ENCODE measurements at places on chromosomes 13 and 19.

DNA sequence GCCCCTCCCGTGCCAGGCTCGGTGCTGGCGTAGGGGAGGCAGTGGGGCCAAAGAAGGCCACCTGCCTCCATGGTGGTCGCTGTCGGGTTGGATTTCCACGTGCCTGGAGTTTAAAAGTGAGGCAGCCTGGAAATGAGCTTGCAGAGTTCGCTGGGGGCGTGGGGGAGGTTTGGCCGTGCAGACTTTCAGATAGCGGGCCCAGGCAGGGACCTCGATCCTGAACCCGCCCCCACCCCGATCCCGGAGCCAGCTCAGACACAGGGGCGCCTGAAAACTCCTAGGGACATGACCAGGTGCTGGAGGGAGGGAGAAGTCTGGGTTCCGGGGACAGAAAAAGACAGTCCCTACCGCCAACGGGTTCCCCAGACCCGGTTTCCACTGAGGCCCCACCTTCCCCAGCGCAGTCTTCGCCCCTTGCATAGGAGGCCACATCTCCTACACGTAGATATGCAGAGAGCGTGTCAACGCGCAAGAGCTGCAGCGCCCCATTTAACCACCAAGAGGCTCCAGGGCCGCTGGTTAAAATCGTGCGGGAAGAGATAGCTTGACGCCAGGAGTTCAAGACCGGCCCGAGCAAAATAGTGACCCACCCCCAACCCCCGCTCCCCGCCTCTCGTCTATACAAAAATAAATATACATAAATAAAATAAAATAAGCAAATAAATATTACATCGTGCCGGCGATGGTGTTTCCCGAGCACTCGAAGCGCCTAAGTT, 8.5 kb downstream of the CCDC8 start:
- DNase-seq: no peak

DNA sequence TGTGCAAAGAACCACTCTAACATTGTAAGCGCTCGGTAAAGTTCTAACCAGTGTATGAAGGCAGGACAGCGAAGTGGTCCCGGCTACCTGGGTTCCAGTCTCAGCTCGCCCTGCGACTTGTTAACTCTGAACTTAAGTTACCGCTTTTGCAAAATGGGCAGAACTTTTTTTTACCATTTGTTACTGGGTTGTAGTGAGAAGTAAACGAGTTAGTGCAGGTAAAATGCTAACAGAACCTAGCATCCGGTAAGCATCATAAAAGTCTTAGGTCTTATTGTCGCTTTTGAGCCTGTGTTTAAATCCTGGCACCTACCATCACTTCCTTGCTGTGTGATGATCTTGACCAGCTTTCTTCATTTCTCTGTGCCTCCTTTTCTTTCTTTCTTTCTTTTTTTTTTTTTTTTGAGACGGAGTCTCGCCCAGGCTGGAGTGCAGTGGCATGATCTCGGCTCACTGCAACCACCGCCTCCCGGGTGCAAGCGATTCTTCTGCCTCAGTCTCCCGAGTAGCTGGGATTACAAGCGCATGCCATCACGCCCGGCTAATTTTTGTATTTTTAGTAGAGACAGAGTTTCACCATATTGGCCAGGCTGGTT, 734 bp upstream of the TRMT1 start:
- DNase-seq: peak; percentile 53

GRCh38 chr19:38684862-38685665, 37.6 kb downstream of the ACTN4 start:
- DNase-seq: no peak

GRCh38 chr13:52459668-52460067, 4.4 kb downstream of the CKAP2 start:
- no peak for DNase-seq

GRCh38 chr13:30671271-30671815, 53.6 kb downstream of the USPL1 start:
- DNase-seq: no peak

GRCh38 chr13:20585371-20585770, 18.4 kb downstream of the IFT88 start:
- DNase-seq: no peak

GRCh38 chr19:36149673-36150406, 2.4 kb downstream of the COX7A1 start:
- no peak for DNase-seq

GRCh38 chr13:28027071-28027470, 38.6 kb upstream of the URAD start:
- DNase-seq: no peak

- DNase-seq: no peak
Observed at GRCh38 chr19:38744298-38744681, at the start of gene CAPN12. CAPN12 (minus strand) TSS chr19:38744474; CDS start chr19:38744165, 309 bp downstream.

- peak; percentile 22 for DNase-seq
Observed at GRCh38 chr13:88074794-88075510, 403.8 kb downstream of the SLITRK5 start.

GRCh38 chr19:8208119-8208921, 850 bp upstream of the CERS4 start:
- DNase-seq: no peak

- DNase-seq: no peak
Observed at GRCh38 chr13:73063166-73063565, 4.4 kb downstream of the KLF5 start.

DNA sequence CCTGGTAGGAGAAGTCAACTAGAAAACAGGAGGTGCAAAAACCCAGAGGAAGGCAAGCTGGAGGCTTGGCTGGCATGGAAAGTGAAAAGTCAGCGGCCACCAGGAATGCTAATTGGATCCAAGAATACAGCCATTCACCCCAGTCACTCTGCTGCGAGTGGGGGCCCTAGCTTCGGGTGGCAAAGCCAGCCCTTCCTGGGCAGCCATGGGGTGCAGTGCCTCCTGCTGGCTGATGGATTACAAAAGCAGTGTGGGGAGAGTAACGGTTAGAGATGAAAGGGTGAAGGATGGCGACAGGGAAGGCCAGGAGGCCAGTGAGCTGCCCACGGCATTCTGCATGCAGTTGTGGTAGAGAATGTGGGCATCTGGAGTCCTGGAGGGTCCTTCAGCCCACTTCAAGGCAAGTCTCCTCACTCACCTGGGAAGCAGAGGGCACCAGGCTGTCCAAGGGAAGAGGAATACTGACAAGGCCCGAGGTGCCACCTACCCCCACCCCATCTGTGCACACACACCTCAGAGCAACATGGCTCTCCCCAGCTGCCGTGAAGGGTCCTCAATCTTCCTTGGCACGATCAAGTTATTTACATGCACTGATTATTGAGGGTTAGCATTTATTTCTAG, 20.3 kb upstream of the EPHX3 start:
- no peak for DNase-seq

- no peak for DNase-seq
Observed at GRCh38 chr13:30364876-30365275, 57.4 kb upstream of the UBE2L5 start.

GRCh38 chr13:28268800-28269223, 130.5 kb downstream of the PAN3 start:
- DNase-seq: no peak

DNA sequence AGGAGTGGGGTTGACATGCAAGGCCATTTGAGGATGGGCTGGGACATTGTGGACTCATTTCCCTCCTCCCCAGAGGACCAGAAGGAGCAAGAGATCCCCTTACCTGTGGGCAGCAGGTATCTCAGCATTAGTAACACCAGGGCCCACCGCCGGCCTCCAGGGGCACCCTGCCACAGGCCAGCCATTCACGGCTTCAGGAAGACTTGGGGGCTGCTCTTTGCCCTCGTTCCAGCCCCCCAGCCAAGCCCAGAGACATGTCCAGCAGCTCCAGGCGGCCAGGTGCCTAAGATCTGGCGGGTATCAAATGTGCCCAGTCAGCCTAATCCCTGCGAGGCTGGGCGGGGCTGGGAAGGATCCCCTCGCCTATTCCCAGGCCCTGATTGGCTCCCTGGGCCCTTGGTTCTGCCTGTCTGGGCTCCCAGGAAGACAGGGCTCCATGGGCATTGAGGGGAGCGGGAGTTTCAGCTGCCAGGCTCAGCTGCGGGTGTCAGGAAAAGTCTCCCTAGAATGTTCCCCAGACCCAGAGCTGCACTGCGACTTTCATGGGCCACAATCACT, 21.3 kb upstream of the OR1M1 start:
- no peak for DNase-seq

DNA sequence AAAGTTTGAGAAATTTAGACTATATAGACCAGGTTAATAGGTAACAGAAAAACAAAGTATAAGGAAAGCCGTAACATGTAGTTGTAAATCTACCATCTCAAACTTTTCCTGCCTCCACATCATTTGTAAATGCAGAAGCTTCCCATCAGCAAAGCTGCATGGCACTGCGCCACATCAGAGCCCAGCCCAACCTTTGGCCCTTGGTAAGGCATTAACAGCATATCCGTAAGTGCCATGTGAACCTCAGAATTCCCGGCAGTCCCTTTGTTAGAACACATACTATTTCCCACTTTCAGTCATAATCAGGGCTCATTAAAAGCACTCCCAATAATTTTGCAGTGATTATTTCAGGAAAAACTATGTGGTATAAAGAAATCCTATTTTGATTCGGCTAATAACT, 51.6 kb downstream of the MPHOSPH8 start:
- DNase-seq: no peak

DNA sequence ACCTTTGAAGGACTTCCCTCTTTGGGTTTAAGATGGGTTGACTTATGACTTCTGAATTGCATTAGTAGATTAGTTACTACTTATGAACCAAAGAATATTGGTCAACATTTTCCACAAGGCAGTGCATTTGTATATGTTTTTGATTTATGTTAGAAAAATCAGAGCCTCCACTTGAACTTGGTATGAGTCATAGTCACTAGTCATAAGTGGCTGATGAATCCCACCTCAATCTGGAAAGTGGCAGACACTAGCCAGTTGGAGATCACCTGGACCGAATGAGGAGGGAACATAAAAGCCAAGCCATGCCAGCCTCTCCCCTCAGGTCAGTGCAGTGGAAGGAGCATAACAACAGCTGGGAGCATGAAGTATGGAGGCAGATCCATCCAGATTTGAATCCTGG, 39.3 kb upstream of the SPART start:
- DNase-seq: no peak

DNA sequence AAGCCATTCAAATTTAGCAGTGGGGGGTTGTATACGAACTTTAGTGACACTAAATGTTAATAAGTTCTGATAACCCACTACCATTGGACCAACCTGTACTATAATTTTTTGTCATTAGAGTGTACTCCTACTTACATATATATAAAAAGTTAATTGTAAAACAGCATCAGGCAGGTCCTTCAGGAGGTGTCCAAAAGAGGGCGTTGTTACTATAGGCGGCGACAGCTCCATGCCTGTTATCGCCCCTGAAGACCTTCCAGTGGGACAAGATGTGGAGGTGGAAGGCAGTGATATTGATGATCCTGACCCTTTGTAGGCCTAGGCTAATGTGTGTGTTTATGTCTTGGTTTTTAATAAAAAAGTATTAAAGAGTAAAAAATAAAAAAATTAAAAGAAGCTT, 27.5 kb downstream of the SPRYD7 start:
- DNase-seq: no peak

DNA sequence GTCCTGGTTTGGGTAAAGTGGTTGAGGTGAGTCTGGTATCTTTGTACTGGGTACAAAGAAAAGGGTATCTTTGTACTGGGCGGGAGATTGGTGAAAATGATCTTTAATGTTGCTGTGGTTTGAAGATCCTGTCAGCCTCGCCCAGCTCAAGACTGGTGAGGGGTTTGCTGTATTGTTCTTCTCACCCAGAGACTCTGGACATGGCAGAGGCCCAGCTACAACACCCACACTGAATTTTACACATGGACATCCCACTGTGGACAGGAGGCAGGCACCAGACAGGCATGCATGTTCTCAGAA, 42.8 kb downstream of the TPT1 start:
- no peak for DNase-seq

- peak; percentile 26 for DNase-seq
Observed at GRCh38 chr19:5225486-5226345, 114.9 kb downstream of the PTPRS start.

DNA sequence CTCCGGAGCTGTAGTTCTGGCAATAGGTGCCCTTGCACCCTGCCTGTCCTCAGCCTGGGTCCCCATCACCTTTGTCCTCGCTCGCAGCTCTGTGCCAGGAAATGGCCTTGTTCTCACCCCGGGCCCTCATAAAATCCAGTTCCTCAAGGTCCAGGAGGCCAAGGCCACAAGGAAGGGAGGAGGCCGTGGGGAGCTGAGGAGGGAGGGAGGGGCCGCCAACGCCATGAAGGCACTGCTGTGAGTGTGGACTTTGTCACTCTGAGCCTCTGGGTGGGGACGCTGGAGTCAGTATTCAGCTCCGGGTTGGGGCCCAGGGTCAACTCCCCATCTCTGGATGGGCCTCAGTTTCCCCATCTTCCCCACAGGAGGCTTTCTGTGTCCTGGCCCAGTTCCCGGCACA, 9.2 kb upstream of the GNA11 start:
- DNase-seq: no peak

GRCh38 chr13:44422755-44423643, 49.4 kb downstream of the SERP2 start:
- DNase-seq: no peak

- no peak for DNase-seq
Observed at GRCh38 chr19:33445442-33446329, 72.2 kb downstream of the CEBPG start.

DNA sequence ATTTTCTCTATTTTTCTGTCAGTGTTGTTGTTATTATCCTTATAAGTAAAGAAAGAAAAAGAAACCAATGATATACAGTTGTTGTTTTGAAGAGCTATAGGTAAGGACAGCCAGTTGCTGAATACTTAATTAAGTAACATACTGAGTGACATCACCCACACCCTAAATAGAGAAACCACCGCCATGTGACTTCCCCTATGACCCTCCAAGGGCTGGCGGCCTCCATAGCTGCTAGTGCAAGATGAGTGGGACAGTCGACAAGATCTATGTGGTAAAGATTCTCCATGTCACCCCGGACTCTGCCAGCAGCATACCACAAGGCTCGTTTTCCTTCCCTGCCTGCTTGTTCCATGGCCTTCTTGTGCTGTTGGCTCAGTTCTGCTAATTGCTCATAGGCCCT, 221.1 kb downstream of the DNAJC15 start:
- DNase-seq: no peak

- no peak for DNase-seq
Observed at GRCh38 chr13:42384265-42384664, 112.3 kb downstream of the AKAP11 start.

GRCh38 chr13:114099918-114100445, 32.4 kb downstream of the RASA3 start:
- DNase-seq: no peak

DNA sequence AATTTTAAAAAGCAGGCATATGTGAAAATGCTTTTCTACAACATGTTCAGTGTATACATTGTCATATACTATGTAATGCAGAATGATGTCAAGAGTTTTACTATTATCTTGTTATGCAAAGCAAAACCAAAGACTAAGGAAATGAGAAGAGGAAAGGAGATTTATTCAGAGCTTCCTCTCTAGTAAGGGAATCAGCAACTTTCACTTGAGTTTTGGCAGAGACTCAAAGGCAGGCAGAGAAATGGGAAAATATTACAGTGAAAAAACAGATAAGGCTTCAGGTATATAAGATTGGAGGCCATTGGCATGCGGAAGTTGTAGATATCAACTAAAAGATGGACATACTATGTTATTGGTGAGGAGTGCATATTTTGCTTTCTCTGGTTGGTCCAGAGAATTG, 512.0 kb upstream of the PCDH20 start:
- no peak for DNase-seq
